ENCODE measurements at places on chromosomes 16 and 17.

- no peak for DNase-seq
Measured at GRCh38 chr16:56970934-56971767, 9.4 kb downstream of the CETP start.

GRCh38 chr16:23195366-23195978 is 12.9 kb downstream of the SCNN1G start:
- DNase-seq, result no peak

DNA sequence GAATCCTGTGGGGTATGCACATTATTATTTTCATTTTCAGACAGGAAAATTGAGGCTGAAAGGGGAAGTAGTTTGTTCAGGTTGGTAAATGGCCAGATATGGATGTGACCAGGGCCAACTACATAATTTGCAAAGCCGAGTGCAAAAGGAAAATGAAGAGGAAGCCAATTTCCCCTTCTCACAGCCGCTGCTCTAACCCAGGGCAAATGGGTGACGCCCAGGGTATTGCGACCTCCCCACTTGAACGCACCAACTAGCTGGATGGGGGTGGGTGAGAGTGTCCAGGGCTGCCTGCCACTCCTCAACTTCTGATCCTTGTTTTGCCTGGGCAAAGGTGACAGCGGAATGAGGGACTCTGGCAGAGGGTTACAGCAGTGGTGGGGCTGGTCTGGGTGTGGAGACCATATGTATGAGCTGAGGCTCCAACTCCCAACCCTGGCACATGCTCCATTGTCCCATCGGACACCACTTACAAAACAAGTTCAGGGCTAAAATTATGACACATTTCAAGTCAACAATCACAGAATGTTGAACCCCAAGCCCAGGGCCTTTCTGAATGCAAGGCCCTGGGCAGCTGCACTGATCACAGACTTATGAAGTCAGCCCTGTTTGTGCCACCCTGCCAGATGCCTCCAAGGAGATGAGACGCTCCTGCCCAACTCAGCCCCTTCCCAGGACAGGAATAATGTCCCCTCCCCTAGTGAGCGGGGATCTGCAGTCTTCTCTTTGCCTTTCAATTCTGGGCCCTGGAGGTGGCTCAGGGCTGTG is 1.7 kb downstream of the ANKRD40CL start:
- DNase-seq, result no peak

DNA sequence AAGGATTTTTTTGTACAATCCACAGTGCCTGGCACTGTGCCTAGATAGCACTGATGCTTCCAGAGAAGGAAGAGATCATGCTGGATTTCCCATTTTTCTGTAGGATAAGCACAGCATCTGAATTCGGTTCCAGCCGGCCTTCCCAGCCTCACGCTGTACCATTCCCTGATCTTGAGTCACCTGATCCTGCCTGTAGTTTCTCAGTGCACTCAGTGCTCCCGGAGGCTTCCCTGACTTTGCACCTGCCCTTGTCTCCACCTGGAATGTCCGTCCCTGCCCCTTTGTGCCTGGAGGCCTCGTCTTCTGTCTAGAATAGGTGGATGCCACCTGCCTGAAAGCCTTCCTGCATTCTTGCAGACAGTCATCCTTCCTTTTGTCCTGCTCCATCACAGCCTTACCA is 179.9 kb downstream of the CCDC182 start:
- no peak for DNase-seq

GRCh38 chr16:55297062-55297909 is 26.7 kb upstream of the IRX6 start:
- no peak for DNase-seq

GRCh38 chr16:20695024-20695423 is 2.5 kb downstream of the ACSM1 start:
- DNase-seq, result no peak

- no peak for DNase-seq
Measured at GRCh38 chr16:4360538-4361021, 9.5 kb upstream of the PAM16 start.

- no peak for DNase-seq
Measured at GRCh38 chr17:72600934-72601333, 480.1 kb downstream of the SOX9 start.
